ENCODE measurements at places on chromosomes 2 and 18.

- DNase-seq: no peak
Measured at GRCh38 chr2:3198119-3198518, 179.5 kb downstream of the EIPR1 start.

- DNase-seq: no peak
Measured at GRCh38 chr2:159922563-159922962, 124.6 kb upstream of the CD302 start.

DNA sequence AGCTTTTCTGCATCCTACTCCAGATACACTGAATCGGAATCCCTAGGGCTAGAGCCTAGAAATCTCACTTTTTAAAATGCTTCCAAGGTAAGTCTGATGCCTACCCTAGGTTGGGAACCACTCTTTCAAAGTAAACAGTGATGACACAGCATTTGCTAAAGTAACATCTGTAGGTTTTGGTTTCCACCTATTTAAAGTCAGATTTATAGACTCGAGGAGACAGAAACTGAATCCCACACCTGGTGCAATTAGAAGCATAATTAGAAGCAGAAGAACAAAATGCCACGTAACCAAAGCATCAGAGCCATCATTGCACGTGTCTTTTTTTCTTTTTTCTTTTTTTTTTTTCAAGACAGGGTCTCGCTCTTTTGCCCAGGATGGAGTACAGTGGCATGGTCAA, 40.9 kb downstream of the PDK1 start:
- no peak for DNase-seq

- no peak for DNase-seq
Measured at GRCh38 chr18:57320603-57321002, 31.8 kb upstream of the ST8SIA3 start.

DNA sequence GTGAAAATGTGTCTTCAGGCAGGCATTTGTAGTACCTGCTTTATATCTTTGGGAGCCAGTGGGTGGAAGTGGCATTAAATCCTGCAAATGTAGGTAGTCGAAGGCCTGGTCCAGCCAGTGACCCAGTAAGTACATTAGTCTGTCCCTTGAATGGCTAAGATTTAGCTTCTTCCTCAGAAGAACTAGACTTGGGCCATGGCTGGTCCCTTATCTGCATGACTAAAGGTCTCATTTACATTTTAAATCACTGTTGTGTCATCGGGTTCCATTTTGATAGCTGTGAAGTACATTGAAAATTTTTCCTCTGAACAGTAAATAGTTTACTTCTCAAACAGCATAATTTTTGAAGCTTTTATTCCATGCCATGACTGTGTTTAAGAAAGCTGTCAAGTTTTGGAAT, 438.4 kb upstream of the KLHL29 start:
- DNase-seq: no peak

DNA sequence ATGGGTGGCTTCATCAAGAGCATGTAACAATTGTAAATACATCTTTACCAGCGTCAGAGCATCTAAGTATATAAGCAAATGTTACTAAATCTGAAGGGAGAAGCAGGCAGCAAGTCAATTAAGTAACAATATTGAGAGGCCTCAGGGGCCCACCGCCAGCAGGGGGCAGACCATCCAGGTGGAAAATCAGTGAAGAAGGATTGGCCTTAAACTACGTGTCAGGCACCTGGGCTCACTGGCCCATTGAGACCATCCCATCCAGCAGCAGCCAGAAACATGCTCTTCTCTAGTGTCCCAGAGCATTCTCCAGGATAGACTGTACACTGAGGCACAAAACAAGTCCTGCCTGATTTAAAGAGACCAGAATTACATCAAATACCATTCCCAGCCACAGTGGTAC, 96.2 kb upstream of the SNTG2 start:
- peak; percentile 47 for DNase-seq

- DNase-seq: peak; percentile 56
Measured at GRCh38 chr18:13831864-13832508, 8.0 kb downstream of the MC5R start.

- DNase-seq: no peak
Measured at GRCh38 chr2:147806846-147807245, 38.0 kb upstream of the ACVR2A start.

DNA sequence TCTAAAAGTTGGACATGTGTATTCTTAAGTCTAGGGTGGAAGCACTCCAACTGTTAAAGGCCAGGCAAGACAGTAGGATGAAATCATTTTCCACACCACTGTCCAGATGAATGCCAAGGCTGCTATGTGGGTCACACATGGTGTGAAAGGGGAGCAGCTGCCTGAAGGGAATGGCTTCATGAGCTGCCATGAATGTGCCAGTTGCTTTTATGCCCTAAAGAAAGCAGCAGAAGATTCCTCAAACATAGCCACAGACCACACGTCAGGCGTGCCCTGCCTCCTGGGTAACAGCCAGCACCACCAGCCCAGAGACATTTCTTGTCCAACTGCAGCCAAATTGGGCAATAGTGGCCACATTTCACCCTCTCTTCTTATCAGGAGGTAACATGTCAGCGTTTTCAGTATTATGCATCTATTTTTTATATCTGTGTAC, 130.2 kb downstream of the MTCL1 start:
- DNase-seq: no peak

DNA sequence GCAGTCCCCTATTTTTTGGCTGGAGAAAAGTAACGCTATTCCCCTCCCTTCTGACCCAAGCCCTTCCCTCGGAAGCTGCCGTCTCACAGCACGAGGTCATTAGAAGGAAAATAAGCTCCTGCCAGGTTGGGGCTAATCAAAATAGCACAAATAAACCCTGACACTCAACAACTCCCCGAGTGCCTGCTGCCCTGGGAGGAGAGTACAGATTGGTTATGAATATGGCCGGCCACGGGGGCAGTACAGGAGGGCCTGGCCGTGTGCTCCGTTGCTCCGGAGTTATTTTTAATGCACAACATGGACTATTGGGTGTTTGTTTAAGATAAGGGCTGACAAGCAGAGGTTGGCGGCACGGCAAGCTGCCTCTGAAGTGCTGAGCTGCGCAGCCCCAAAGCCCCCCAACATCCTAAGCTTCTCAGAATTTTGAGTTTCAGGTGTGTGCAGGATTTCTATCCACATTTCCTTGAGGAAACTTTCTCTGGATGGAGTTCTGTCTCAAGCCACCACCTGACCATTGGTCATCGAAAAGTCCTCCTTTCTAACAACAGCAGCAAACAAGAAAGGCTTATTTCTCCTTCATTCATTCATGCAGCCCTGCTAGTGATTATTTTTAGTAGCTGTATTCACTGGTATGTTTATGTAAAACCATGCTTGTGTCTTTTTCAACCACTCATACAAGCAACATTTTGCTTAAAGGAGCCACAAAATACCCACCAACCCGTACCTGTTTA, 58.7 kb downstream of the PAX3 start:
- DNase-seq: peak; percentile 44

GRCh38 chr2:149020432-149020851, 18.1 kb upstream of the LYPD6B start:
- no peak for DNase-seq

GRCh38 chr18:58091099-58091611, 47.1 kb downstream of the NEDD4L start:
- DNase-seq: no peak

DNA sequence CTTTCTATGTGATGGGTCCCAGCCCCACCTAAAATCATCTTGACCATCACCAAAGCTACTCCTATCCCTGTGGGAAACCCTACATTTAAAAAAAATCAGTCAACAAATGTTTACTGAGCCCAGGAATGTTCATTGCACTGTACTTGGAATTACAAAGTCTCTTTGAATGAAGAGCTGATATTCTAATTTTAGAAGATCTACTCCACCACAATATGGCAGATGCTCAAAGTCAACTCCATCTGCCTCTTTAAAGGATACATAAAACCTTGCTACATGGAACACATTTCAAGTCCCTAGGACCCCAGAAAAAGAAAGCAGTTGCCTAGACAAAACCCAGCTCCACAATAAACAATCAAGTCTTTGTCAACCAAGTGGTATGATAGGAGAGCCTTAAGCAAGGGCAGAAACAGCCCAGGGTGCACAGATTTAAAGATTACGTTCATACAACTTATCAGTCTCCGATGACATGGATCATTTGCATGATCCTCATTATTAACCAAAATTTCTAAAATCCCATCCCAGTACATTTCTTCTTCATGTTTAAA, 234.3 kb upstream of the ACVR2A start:
- no peak for DNase-seq

DNA sequence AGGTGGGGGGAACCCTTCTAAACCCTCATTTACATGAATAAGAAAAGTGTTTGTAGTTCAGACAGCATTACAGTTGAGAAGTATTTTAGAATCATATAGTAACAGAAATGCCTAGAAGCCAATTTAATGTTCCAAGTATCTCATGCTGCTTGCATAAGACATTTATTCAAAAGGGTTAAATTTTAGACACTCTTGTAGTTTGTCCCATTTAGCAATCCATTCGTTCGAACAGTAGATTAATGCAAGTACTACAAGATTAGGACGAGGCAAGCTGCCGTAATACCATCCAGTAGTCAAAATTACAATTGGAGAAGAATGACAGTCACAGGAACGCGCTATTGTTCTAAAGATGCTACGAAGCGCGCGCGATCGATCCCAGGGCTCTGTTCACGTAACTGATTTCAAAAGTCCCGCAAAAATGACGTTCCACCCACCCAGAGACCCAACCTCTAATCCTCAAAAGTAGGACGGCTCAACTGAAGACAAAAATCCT, 1.2 kb downstream of the TMEM237 start:
- no peak for DNase-seq

DNA sequence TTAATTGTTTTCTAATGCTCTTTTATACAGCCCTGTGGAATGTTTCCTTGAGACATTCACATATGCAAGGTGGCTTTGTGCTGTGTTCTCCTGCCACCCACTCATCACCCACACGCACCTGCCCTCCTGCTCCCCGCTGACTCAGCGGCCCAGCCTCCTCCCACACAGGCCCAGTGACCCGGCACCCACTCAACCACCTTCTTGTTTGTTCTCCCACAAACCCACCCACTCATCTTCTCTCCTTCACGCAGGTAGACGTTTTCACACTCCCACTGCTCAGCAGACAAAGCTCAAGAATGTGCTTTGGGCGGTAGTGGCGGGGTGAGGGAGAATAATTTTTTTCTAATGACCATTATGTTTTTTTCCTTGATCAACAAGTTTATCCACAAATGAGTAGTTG, 28.6 kb upstream of the NEMP2 start:
- DNase-seq: no peak

DNA sequence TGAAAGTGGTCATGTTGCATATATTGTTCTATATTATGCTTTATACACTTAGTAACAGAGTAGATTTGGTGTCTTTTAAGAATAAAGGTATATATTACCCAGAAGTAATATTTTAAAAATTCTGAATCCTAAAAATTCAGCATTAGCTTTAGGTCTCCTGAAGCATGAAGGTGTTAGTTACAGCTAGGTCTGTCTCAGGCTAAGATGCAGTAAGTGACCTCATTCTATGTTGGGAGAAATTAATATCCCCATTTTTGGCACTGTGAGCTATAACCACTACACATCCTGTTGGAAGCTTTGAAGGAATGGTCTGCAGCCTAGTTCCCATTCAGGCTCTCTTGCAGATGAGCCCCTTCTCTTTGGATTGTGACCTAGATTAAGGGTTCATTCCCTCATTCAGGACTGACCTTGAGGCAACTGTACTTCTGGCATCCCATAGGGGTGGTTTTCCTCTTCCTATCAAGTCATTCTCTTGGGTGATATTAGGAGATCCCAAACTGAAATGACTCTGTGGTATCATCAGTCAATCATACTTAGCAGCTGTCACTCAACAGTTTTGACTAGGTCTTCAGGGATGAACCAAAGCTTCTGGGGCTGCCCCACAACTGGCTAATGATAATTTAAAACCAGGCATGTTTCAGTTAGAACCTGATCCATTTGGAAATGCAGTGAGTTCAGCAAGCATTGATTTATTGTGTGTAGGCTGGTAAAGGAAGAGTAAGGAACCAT, 117.7 kb downstream of the GPD2 start:
- DNase-seq: no peak

GRCh38 chr2:30662268-30663131, 144.7 kb downstream of the CAPN13 start:
- DNase-seq: no peak

All from NCI-H524 (cell line).